Caki2 (cell line): ENCODE measurements at places on chromosomes 7 and 10.
A peak's percentile ranks its signal among the peaks of the same experiment; 100 is the strongest.

GRCh38 chr10:118835682-118836326, 81.0 kb upstream of the CACUL1 start:
- peak; percentile 74 for DNase-seq

DNA sequence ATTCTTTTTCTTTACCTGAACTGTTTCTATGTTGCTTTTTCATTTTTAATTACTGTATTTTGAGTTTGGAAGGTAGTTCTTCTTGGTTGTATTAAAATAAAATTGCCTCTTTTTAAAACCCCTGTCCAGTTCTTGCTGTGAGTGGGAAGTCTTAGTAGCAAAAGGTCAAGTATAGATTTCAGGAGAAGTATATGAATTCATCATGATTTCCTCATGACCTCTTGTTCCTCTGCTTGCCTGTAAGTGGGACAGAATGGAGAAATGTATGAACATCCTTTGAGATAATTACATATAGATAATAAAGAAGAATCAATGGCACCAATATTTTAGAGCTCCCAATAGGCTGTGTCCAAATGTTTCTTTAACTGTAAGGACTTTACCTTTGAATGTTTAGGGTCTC, 126.2 kb downstream of the LRRC4 start:
- DNase-seq, result no peak

- DNase-seq, result no peak
Observed at GRCh38 chr10:79436066-79436849, 9.2 kb downstream of the ZCCHC24 start.

- DNase-seq, result no peak
Observed at GRCh38 chr7:102103027-102103372, 183.7 kb upstream of the SH2B2 start.

- peak; percentile 79 for DNase-seq
Observed at GRCh38 chr7:28933846-28934320, 24.2 kb downstream of the TRIL start.

- no peak for DNase-seq
Observed at GRCh38 chr10:26840938-26841732, 19.6 kb downstream of the ABI1 start.

- peak; percentile 60 for DNase-seq
Observed at GRCh38 chr7:29609162-29610037, 45.8 kb downstream of the PRR15 start.

DNA sequence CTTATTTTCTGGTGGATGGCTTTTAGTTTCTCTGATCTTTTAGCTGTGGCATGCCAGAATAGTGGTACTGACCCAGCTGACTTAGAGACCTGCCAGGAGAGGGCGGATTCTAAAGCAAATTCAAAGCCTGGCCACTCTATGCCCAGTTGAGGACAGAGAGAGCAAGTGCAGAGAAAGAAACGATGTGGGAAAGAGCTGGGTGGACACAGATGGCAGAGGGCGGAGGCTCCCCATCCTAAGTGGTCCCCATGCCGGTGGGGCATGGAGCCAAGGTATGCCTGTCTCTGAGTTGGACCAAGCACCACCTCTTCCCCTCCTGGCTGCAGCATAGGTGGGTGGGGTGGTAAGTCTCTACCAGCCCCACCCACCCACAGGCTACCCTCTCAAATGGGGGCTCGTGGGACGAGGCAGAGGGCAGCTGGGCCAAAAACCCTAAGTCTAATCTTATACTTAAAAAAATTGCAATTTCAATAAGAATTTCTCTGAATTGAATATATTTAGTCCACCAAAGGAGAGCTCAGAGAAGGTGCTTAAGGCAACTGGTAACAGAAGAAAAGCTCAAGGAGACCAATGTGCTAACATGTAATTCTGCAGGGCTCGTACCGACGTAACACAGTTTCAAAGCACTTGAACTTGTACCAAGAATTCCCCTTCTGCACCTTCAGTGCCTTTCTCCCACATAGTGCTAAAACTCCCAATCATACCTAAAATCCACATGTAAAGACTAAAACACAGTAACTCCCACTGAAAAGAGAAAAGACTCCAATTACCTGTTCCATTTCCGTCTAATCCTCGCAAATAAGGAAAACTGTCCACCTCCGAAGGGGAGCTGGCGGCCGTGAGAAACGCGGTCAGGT, 85.7 kb upstream of the NMT2 start:
- no peak for DNase-seq

DNA sequence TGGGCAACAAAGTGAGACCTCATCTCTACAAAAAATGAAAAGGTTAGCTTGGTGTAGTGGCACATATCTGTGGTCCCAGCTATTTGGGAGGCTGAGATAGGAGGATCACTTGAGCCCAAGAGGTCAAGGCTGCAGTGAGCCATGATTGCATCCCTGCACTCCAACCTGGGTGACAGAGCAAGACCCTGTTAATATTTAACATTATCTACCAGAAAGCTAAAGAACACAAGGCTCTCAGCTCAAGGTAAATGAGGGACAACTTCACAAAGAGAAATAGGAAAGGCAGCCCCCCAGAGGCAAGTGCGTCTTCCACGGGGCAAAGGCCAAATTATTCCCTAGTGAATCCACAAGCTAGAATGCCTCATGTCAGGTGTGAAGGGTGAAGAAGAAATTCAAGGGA, 109.6 kb upstream of the PFKP start:
- DNase-seq, result no peak

DNA sequence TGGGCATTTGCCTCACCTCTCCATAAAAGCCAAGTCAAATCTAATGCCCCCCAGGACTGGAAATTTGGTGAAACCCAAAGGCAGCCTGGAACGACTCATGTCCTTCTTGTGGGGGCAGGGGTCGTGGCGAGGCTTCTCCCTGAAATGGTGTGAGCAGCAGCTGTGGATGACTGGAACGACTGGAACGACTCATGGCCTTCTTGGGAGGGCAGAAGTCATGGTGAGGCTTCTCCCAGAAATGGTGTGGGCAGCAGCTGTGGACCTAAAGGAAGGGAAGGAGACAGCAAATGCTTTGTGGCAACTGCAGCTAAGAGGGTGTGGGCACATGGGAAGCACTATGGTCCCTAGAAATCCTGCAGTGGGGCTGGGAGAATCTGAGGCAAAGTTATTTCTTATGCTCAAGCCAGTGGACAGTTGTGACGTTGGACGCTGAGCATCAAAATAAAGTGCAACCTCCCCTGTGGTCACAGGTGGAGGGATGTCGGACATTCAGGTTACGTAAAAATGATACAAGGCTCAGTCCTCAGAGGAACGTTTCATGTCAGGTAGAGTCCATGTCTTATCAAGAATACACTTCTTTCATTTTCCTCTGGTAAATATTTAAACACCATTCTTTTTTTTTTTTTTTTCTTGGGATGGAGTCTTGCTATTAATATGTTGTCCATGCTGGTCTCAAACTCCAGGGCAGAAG, 107.0 kb upstream of the KIF5B start:
- no peak for DNase-seq

DNA sequence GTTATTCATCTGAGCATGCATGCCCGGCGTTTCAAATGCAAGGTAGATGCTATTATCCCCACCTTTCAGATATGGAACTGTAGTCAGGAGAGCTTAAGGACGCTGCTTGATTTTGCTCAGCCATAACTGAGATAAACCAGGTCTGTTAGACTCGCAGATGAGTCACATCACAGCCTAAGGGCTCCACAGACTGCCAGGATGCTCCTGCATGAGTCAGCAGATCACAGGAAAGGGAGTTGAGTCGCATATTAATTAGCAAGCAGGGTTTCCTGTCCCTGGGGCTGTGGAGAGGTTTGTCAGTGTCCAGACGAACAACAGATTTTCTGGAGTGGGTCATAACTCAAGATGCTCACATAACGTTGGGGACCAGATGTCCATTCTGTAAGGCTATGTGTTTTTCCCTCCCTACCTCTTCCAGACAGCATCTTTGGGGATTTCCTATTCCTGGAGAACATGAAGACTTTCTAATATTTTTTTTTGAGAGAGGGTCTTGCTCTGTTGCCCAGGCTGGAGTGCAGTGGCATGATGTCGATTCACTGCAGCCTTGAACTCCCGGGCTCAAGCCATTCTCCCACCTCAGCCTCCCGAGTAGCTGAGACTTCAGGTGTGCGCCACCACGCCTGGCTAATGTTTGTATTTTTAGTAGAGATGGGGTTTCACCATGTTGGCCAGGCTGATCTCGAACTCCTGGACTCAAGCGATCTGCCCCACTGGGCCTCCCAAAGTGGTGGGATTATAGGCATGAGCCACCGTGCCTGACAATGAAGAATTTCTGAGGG, 36.7 kb downstream of the PFKFB3 start:
- peak; percentile 96 for DNase-seq

GRCh38 chr10:5711642-5712041, 27.0 kb downstream of the TASOR2 start:
- no peak for DNase-seq

DNA sequence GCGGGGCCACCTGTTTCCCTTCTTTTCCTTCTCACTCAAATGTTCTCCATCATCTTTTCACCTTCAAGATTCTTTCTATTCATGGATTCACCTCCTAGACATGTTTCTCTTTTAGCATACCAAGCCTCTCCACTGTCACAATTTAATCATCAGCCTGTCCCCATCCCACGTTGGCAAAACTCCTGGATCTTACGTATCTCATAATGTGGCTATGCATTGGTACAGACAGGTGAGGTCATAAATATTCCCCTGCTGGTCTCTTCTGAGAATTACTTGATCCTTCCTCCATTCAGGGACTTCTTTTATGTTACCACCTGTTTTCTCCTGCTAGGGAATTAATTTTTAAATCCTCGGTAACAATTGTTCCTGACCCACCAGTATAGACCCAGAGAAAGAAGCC, 262.6 kb upstream of the NEBL start:
- DNase-seq, result no peak

DNA sequence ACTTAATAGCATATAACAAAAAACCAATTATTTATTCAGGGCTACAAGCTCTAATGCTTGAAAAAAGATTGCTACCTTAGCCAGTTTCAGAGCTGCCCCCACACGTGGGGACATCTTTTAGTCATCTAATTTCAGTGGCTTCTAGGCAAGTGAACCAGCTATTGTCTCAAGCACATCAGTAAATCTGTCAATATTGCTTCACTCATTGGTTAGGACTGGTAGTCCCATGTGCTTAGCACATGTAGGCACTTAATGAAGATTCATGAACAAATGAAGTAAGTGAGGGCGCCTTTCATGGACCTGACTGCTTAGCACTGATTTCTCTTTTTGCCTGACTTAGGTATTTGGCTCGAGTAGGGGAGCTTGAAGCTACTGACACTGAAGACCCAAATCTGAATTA, 19.6 kb downstream of the ENTPD7 start:
- no peak for DNase-seq

DNA sequence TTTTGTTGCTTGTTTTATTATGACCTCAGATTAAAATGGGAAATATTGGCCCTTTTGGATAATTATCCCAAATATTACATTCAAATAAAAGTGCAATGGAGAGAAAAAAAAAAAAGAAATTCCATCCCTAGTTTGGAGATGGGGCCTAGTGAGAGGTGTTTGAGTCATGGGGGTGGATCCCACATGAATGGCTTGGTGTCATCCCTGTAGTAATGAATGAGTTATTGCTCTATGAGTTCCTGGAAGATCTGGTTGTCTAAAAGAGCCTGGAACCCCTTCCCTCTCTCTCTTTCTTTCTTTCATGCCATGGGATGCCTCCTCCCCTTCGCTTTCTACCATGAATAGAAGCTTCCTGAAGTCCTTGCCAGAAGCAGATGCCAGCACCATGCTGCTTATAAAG, 44.3 kb downstream of the MSRB2 start:
- DNase-seq, result no peak

- no peak for DNase-seq
Observed at GRCh38 chr7:1729773-1730172, 59.7 kb downstream of the ELFN1 start.

DNA sequence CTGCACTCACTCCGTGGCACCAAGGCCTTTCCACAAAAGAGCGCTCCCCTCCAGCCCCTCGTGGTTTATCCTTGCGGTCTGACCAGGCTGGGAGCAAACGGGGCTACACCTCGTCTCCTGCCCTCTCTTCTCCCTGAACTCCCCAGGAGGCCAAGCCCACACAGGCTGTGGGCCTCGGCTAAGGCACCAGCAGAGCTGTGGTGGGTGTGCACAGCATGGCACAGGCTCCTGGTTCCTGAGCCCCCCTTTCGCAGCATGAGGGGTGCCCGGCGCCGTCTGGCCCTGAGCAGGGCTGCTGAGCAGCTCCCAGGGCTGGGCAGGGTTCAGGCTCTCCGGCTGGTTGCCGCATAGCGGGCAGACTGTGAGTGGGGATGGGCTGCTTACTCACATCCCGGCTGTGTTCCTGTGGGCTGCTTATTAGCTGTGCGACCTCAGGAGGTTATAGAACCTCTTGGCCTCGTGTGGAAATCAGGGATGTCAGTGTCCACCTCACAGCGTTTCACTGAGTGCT, 90.4 kb downstream of the ZMIZ1 start:
- DNase-seq, result no peak
